ENCODE measurements at places on chromosomes 7 and 10. TPM values are rescaled to one million over a fixed set of nuclear protein-coding genes. Genes with fewer than 3 reads are reported as not detected.

- no peak for DNase-seq
These were observed 580.3 kb downstream of the DNAJB6 start for GRCh38 chr7:157916946-157917640.

DNA sequence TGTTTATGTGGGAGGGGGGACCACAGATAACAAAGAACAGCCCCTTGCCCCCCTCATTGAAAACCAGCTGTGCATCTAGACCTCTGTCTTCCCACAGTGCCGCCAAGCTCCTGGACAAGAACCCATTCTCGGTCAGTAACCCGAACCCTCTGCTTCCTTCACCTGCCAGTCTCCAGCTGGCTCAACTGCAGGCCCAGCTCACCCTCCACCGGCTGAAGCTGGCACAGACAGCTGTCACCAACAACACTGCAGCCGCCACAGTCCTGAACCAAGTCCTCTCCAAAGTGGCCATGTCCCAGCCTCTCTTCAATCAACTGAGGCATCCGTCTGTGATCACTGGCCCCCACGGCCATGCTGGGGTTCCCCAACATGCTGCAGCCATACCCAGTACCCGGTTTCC lies 91.0 kb upstream of the PDCD4 start:
- DNase-seq: no peak

DNA sequence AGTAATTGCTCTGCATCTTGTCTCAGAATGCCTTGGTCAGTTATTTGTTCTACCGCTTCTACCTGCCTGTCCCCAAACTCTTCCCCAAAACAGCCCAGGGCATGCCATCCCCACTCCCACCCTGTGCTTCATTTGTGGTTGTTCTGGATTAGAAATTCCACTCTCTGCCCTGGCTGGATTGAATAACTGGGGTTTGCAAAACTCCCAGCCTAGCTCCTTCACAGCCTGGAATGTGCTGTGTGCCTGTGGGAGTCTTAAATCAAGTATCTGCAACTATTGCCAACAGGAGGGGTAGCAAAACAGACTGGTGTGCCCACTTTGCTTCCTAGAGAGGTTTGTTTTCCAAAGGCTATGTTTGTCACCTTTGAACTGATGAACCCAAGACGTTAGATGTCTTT lies 24.2 kb downstream of the TSPAN15 start:
- no peak for DNase-seq

DNA sequence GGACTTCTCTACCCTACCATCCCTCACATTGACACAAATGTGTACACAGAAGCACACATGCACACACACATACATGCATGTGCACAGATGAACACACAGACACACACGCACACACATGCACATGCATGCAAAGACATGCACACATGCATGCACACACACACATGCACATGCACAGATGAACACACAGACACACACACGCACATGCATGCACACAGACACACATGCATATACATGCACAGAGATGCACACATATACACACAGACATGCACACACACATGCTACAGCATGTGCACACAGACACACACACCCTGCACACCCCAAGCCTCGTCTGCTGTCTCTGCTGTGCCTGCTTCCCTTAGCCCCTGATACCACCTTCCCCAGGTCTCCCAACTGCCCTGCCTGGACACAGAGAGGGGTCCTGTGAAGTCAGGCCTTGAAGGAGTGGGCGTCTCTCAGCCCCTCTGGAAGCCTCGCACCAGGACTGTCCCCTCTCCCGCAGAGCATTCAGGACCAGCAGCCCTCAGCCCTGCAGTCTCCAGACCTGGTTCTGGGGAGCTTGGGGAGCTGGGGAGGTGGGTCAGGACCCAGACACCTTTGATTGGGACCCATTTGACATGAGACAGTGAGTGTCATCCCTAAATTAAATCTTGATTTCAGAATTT lies 181.8 kb downstream of the DNAJB6 start:
- DNase-seq: no peak

- DNase-seq: no peak
These were observed 52.3 kb downstream of the HECTD2 start for GRCh38 chr10:91462423-91462822.

DNA sequence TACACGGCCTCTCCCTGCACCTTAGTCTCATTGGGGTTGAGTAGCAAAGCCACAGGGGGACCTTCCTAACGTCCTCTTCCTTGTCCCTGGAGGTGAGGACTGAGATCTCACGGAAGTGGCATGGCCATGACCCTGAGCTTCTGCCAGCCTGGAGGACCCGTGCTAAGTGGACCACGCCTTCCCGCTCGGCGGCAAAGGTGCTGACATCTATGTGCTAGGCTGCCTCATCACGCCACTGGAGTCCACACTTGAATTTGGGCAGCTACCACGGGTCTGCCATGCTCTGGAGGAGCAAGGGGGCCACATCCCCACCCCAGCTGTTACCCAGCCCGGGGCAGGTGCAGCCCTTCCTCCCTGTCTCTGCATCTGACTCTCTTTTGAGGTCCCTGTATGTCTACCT lies 15.3 kb downstream of the GHRHR start:
- peak; percentile 20 for DNase-seq

Gene JAKMIP3
- 0.50 TPM for total RNA-seq

DNA sequence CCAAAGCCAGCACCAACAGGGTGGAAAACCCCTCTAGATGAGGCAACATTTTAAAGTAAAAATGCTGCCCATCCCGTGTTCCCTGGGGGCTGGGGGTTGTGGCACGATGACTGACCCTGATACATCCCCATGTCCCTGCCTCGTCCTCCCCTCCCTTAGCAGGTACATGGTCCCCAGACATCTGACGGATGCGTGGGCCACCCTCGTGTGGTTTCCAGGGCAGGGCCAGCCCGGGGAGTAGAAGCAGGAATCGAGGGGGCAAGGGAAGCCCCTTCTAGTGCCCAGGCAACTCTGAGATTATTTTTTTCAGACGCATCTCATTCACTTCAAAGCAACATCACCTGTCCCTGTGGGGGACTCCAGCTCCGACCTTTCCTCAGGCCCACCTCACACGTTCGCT lies 3.5 kb downstream of the TMEM130 start:
- no peak for DNase-seq

DNA sequence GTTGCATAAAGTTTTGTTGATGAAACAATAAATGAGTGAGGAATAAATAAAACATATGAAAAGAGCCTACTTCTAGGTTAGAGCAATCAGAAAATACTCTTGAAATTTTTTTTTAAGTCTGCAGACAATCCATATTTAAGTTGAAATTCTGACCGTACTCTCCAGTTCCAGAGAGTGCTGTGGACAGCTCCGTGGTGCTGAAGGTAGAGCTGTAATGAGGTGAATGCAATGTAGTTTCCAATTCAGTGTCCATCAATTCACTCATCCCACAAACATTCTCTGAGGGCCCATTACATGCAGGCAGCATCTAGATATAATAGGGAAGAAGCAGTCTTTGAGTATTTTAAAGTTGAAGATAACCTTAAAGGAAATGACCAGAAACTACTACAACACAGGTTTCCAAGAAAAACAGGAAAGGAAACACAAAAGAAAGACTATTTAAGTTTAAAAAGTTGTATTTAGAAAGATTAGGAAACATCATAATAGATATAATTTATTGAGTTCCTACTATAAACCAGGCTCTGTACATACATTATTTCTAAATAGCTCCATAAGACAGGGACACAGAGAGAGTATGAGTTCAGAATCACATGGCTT lies 44.0 kb upstream of the CRTAC1 start:
- DNase-seq: no peak

DNA sequence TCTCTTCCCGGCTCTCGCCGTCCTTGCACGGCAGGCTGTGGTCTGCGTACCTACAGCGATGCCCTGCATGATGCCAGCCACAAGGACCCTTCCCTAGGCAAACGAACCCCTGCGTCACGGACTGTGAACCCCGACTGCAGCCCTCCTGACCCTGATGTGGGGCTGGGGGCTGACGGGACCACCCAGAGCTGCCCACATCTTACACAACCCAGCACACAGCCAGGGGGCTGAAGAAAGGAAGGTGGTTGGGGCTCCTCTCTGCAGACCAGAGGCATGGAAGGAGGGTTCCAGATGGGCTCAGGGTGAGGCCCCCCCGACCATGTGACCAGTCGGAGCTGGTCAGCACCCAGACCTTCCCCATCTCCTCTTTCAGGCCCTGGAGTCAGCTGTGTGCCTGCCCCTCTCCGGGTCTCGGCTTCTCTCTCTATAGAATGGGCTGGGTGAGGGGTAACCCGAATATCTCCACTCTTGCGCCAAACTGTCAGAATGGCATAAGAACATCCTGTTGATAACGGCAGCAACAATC lies 41.4 kb downstream of the EBF3 start:
- DNase-seq: no peak

Gene WNT8B
- not detected for total RNA-seq

Gene SLC26A5
- 0.11 TPM for total RNA-seq

Gene NKX1-2
- 15.3 TPM for total RNA-seq

GRCh38 chr10:91901784-91902677 lies 7.3 kb downstream of the FGFBP3 start:
- DNase-seq: no peak

Gene CFTR
- 1.1 TPM for total RNA-seq

- DNase-seq: no peak
These were observed 21.5 kb downstream of the CH25H start for GRCh38 chr10:89185658-89186057.
